ENCODE measurements at places on chromosomes 3 and 15.

GRCh38 chr3:127729556-127730056, 56.9 kb downstream of the ABTB1 start:
- no peak for DNase-seq

GRCh38 chr3:98800401-98800800, 37.3 kb downstream of the ST3GAL6 start:
- no peak for DNase-seq

DNA sequence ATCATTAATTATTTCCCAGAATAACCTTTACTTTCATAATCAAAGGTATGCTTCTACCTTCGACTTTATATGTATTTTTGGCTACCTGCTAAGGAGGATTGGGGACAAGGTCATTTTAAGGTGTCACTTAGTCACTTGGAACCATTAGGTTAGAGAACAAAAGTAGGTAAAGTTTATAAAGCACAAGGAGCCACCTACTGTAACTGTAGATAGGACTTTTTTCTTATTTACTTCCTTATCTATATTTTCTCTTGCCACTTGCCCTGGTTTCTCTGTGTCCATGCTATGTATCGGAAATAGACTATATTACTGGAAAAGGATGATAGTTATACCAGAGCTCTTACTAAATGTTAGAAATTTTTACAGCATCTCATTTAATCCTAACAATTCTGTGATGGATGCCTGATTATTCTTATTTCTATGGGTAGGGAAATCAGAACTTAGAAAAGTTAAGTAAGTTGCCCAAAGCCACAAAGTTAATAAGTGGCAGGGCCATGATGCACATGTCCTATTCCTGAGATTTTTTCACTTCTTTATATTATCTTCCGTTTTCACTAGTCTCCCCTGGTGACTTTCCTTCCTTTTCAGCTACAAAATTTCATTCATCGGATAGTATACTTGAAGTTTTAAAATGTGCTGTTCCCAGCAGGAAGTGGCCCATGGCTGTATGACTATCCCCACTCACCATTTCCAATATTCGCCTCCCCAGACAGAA, 132.5 kb downstream of the CMSS1 start:
- DNase-seq: no peak

GRCh38 chr3:126153695-126154360, 26.6 kb downstream of the ALDH1L1 start:
- DNase-seq: no peak

Data from fibroblast of gingiva (primary cell).